ENCODE measurements at places on chromosomes 16 and 17.

DNA sequence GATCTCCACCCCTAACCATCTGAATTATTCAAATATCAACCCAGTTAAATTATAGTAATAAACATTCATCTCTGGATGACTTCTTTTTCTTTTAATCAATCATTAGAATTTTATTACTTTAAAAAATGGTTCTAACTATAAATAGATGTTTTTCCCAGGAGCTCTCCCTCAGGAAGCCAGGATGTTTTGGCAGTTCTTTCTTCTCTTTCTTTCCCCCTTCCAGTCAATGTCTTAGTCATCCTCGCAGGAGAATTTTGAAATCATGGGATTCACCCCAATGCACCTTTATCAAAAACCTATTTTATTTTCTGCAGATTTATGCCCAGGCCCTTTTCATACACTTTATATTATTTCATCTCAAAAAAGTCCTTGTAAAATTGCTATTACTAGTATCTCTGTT, 711.6 kb downstream of the CDH11 start:
- no peak for DNase-seq

DNA sequence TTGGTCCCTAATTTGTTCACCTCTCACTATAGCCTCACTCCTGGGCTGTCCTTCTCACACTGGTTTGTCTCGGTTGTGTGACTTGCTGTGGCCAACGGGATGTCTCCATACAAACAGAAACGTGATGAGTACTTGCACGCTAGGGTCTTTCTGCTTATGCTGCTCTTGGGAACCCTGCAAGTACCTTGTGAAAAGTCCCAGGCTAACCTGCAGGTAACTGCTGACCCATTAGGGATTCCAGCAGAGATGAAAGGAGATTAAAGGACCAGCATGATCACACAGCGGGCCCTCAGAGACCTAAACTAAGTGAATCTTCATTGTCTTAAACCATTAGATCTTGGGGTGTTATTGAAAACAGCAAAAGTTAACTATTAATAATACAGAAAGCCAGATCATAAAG, 562.8 kb upstream of the GOT2 start:
- DNase-seq: no peak

- DNase-seq: no peak
These were observed 10.5 kb upstream of the PIP4K2B start for GRCh38 chr17:38809828-38810227.

DNA sequence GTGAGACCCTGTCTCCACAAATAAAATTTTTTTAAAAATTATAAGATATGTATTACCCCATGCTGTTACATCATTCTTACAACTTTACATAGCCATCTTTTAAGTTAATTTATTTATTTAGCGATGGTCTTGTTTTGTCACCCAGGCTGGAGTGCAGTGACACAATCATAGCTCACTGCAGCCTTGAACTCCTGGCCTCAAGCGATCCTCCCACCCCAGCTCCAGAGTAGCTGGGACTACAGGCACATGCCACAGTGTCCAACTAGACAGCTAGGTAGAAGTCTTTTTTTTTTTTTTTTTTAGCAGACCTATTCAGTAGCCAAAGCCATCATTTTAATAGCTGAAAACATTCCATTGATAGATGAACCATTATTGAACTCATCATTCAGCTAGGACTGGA, 92.7 kb downstream of the NDE1 start:
- DNase-seq: no peak

DNA sequence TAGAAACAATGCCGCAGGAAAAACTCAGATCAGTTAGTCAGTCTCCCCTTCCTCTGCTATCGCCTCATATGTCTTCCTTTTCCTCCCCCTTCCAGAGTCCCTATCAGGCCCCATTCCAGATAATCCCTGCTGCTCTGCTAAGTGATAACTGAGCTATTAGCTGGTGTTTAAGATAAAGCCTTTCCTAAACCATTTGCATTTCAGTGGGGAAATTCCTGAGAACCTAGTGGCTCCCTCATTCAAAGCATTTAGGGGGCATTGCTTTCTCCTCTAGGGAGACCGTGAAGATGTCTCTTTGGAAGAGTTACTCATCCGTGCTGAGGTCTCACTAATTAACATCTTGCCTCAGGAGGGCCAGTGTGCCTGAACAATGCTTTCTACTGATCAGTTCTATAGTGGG, 401.6 kb downstream of the NPIPA7 start:
- DNase-seq: no peak

- DNase-seq: no peak
These were observed 153.9 kb upstream of the TBX2 start for GRCh38 chr17:61245706-61246135.

GRCh38 chr17:1001640-1002411, 4.9 kb downstream of the TIMM22 start:
- DNase-seq: no peak

DNA sequence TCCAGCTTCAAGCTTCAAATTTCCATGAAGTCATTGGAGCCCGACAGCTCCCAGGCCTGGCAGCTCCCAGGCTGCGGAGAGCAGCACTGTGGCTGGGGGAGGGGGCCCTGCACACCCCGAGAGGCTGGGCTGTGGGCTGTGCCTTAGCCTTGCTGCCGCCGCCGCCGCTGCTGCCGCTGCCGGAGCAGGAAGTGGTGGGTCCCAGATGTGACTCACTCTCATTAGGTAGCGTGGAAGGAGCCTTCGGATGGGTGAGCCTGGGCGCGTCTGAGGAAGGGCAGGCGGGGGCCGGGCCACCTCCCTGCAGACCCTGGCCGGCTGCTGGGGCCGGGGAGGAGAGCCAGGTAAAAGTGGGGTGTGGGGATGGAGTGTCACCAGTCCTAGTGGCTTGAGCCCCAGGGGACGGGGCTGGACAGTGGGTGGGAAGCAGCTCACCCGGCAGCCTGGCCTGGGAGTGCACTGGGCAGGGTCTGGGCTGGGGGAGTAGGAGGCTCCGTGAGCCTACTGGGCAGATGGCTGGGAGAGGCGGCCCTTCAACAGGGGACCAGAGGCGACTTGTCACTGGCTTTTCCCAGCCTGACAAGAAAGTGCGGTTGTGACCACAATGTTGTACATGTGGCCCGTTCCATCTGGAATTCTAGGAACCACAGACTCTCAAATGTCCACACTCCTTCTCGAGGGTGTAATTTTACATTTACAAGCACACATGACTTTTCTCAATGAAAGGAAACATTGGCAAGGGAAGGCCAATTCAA, at the start of gene ADCY7:
Gene ADCY7 (plus strand): TSS at position 215 of the 755 bp plus-strand sequence. CDS start 21,629 bp downstream, outside the sequence.
- peak; percentile 81 for DNase-seq

GRCh38 chr17:45298546-45299285, 18.1 kb downstream of the MAP3K14 start:
- no peak for DNase-seq

DNA sequence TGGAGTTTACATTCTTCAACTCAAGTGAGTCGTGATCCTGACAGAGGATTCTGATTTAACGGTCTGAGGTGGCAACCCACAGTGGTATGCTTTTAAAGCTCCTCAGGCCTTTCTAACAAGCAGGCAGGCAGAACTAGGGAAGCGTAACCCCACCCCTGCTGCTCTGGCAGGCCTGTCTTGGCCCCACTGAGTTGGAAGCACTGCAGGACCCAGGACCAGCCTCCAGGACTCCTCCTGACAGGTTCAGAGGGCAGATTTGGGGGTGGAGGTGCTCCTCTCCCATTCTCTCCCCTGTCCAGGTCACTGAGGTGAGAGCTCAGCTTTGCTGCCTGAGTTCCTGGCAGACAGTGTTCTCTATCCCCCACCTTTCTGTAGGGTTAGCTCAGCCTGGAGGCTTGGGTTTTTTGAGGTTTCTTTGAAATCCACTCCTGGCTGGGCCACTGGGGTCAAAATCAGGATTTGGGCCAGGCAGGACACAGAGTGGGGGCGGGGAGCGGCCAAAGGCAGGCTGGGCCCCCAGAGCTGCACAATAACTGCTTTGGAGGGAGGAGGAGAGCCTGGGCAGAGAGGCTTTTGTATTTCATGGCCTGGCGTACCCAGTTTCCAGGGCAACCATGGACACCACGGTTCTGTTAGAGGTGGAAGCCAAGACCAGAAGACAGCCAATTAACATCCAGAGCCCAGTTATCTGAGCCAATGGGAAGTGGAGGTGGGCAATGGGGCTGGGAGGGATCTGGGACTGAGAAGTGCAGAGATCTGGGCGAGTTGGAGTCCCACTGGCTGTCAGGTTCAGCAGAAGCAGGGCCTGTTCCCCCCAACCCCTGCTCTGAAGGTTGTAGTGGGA, 9.5 kb downstream of the MRPL27 start:
- DNase-seq: no peak

- no peak for DNase-seq
These were observed 37.8 kb downstream of the TIMM22 start for GRCh38 chr17:1034652-1035210.

DNA sequence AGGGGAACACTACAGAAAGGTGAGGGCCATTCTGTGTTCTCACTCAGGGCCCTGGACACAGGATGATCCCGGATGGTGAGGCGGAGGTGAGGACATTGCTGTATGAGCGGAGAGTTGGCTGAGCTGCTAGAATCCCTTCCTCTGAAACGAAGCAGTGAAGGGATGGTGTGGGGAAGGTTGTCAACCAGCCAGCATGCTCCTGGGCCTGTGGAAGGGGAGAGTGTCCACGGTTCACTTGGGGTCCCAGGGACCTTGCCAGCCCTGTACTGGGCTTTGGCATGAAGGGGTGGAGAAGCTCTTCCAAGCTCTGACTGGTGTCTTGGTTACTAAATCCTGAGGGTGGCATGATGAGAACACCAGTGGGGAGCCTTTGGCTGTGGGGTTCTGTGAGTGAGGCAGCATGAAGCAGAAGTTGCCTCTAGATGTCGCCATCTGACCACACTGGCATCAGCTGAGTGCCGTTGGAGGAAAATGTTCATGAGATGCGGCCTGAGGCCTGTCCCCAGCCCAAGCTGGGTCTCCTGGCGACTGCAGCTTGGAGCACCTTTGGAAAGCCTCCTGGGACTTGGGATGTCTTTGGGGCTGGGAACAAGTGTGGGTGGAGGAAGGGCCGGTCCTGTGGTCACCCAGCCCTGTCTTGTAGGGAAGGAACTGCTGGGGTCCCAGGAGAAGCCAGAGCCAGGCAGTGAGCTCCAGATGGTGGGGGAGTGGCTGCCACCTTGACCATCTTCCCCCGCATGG, 14.8 kb downstream of the PDP2 start:
- peak; percentile 61 for DNase-seq

GRCh38 chr17:43528319-43528987, 17.7 kb downstream of the ETV4 start:
- no peak for DNase-seq

GRCh38 chr17:65020284-65020683, 36.3 kb downstream of the GNA13 start:
- no peak for DNase-seq

DNA sequence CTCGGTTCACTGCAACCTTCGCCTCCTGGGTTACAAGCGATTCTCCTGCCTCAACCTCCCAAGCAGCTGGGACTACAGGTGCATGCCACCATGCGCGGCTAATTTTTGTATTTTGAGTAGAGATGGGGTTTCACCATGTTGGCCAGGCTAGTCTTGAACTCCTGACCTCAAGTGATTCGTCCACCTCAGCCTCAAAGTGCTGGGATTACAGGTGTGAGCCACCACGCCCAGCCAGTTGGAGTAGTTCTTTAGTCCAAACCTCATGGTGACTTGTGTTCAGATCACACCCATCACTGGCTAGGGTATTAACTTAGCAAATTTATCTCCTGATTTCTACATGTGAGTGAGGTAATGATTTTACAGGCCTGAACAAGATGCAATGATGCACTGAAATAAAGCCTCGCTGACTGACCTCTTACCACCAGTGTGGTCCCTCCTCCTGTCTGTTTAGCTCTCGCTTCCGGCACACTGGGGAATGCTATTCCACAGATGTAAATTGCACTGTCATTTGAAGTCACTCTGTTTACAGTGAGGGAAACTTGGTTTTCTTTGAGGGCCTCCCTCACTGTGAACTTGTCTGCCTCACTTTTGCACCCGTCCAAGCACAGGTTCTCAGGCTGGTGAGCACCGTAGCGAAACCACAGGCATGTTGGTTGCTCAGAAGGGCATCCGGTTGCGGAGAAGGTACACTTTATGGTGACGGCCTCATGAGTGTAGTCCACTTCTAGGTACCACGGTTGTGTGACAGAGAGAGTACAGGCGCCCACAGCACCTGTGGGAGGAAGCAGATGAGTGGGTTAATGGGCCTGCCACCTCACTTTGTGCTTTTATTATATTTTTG, 5.5 kb downstream of the IGSF6 start:
- peak; percentile 84 for DNase-seq

DNA sequence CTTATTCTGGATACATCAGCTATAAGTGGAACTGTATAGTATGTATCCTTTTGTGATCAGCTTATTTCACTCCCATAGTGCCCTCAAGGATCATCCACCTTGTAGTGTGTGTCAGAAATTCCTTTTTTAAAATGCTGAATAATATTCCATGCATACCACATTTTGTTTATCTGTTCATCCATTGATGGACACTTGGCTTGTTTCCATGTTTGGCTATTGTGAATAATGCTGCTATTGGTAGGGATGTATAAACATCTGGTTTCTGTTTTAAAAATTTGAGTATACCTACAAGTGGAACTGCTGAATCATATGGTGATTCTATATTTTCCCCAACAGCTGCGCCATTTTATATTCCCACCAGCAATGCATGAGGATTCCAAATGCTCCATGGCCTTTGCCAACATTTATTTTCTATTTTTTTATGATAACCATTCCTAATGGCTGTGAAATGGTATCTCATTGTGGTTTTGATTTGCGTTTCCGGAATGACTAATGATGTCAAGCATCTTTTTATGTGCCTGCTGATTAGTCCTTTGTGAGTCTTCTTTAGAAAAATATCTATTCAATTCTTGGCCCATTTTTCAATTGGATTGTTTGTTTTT, 11.6 kb downstream of the RCVRN start:
- no peak for DNase-seq

All from activated naive CD4-positive, alpha-beta T cell treated with anti-CD3 and anti-CD28 coated beads, Interleukin-2, amount 50 U/mL, for 72 hours (primary cell).